ENCODE measurements at places on chromosomes 11 and 22.

DNA sequence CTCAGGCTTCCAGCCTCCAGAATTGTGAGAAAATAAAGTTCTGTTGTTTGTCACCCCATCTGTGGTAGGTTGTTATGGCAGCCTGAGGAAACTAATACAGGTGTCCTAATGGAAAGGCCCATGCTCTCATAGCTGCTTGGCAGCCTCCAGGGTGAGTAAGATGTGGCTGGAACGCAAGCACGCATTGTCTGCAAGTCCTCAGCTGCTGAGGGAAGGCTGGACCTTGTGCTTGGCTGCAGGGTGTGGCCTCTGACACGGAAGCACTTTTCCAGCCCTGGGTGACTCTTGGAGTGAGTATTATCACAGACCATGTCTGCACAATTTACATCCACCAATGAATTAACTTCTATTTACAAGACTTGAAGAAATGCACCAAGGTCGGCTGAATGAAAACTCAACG lies 44.4 kb upstream of the BARX2 start:
- DNase-seq: no peak

- no peak for DNase-seq
These were observed 11.5 kb downstream of the TNKS1BP1 start for GRCh38 chr11:57313071-57313787.

- peak; percentile 44 for DNase-seq
These were observed 9.6 kb downstream of the SMTNL1 start for GRCh38 chr11:57546869-57547475.

GRCh38 chr11:78795621-78796261 lies 221.1 kb upstream of the NARS2 start:
- no peak for DNase-seq

DNA sequence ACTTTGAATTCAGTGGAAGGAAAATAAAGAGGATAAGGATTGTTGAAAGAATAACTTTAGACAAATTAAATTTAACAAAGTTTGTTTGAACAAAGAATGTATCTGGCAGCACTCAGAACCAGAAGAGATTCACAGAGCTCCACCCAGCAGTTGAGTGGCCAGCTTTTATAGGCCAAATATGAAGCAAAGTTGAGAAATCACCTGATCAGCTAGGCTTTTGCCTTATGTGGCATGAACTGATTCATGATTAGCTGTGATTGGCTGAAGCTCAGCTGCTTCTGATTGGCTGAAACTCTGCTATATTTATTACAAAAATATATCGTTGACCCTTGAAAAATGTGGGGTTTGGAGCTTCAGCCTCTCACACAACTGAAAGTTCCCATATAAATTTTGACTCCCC lies 62.6 kb downstream of the PIWIL4 start:
- DNase-seq: no peak

- DNase-seq: no peak
These were observed 2.7 kb upstream of the ZNF74 start for GRCh38 chr22:20391222-20391621.

DNA sequence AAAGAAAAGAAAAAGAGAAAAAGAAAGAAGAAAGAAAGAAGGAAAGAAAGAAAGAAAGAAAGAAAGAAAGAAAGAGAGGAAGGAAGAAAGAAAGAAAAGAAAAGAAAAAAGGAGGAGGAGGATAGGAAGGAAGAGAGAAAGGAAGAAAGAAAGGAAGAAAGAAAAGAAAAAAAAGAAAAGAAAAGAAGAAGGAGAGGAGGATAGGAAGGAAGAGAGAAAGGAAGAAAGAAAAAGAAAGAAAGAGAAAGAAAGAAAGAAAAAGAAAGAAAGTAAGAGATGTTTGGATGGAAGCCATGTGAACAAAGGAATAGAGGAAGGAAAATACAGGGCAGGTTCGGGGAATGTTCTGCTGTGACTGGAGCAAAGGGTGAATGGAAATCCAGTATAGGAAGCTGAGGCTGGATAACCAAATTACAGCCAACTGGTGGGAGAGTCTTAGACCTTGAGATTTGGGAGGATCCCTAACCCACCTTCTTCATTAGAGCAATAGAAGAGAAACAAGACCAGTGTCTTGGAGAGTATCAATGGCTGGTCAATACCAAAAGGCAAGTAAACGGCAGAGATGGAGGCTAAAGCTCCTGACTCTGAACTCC lies 94.9 kb downstream of the RASSF10 start:
- DNase-seq: no peak

- no peak for DNase-seq
These were observed 97.6 kb downstream of the SLC1A2 start for GRCh38 chr11:35321532-35322317.

GRCh38 chr11:123073343-123074057 lies 11.6 kb upstream of the HSPA8 start:
- DNase-seq: no peak

DNA sequence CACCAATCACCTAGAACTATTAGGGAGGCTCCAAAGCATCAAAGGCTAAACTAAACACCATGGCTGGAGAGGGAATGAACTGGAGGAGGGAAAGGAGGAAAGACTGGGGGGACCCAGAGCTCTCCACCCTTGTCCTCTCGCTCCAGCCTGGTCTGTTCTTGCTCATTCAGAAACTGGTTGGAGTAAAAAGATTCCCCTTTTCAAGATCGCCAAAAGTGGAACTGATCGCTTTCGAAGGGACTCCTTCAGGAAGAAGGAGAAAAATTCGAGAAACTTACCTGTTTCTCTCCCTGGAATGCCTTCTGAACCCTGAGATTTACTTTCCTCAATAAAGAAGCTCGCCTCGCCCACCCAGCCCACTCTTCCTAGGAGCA lies 46.9 kb downstream of the OR4D9 start:
- no peak for DNase-seq

GRCh38 chr11:17906436-17906835 lies 106.4 kb downstream of the SERGEF start:
- DNase-seq: peak; percentile 5

GRCh38 chr11:64384028-64384737 lies 25.2 kb downstream of the RPS6KA4 start:
- DNase-seq: no peak

- no peak for DNase-seq
These were observed 53.1 kb downstream of the FBXO7 start for GRCh38 chr22:32527756-32528155.

DNA sequence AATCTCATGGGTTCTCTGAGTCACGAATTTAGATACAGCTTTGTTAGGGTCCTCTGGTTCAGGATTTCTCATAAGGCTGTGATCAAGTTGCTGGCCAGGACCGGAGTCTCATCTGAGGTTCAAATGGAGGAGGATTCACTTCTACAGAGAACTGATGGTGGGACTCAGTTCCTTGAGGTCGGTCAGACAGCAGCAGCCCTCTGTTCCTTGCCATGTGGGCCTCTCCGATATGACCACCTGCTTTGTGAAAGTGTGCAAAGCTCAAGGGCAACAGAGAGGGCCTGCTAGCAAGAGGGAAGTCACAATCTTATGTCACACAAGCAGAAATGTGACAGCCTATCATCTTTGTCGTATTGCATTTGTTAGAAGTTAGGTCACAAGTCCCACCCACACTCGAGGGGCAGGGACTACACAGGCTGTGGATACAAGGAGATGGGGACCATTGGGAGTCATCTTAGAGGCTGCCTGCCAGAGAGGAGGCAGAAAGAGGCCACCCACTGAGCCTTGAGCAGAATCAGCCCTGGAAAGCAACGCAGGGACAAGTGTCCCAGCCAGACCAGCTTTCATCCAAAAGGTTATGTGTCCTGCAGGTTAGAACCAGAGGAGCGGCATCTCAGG lies 34.5 kb downstream of the RPUSD4 start:
- peak; percentile 38 for DNase-seq

- DNase-seq: no peak
These were observed 20.2 kb downstream of the ST3GAL4 start for GRCh38 chr11:126375726-126376125.

- peak; percentile 3 for DNase-seq
These were observed 419.7 kb upstream of the CNTN5 start for GRCh38 chr11:98600786-98601773.

GRCh38 chr11:31132531-31133421 lies 236.8 kb downstream of the DCDC1 start:
- no peak for DNase-seq

DNA sequence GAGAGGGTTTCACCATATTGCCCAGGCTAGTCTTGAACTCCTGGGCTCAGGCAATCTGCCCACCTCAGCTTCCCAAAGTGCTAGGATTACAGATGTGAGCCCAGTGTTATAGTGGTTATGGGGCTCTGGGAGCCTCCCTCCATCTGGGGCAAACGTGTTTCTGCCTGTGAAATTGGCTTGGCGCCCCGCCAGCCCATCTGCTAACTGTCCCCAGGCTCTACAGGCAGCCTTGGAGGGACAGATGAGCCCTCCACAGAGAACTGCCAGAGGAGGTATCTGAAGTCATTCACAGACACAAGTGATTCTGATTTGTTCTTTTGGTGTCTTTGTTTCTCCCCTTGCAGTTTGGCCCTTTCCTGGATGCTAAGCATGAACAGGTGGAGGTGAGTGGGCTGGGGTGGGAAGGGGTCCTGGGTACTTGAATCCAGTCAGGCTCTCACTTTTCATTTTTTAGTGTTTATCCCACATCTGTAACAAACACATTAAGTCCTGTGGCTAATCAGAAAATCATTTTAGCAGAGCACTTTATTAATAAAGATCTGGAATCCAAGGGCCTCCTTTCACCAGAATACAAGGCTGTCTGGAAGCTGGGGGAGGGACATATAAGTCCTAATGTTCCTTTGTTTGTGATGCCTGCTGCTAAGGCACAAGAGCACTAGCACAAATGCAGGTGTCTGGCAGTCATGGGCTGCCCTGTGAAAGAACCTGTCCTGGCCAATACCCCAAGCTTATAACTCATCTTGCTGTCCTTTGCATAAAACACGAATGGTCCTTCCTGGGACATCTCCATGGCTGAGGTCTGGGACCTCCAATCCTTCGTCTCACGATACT lies 25.7 kb upstream of the CDC42EP2 start:
- DNase-seq: no peak

DNA sequence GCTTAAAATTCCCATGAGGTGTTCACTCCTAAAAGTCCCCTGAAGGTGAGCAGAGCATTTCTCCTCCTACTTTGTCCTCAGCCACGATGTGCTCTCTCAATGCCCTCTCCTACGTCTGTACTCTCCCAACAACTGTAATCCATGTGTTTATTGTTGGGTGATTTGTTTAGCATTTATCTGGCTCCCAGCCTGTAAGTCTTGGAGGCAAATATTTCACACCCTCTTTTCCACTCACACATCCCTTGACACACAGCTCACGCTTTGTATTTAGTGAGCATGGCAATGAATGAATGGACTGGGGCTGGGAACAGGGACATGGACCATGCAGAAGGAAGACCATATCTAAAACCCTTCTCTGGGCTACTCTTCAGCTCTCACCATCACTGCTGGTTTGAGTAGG lies 22.6 kb downstream of the HTR3A start:
- no peak for DNase-seq

DNA sequence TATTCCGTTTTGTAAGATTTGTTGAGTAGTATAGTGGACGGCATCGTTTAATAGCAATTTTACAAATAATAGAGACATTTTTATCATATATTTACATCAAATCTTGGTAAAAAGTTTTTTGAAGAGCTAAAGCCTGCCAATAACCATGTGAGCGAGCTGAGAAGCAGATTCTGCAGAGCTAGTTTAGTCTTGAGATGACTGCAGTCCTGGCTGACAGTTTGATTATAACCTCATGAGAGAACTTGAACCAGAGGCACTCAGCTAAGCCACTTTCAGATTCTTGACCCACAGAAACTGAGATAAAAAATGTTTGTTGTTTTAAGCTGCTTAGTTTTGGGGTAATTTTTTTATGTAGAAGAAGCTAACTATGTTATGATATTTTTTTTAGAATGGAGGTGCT lies 78.9 kb downstream of the PDE3B start:
- no peak for DNase-seq

GRCh38 chr11:32312206-32312817 lies 123.0 kb downstream of the WT1 start:
- DNase-seq: no peak

DNA sequence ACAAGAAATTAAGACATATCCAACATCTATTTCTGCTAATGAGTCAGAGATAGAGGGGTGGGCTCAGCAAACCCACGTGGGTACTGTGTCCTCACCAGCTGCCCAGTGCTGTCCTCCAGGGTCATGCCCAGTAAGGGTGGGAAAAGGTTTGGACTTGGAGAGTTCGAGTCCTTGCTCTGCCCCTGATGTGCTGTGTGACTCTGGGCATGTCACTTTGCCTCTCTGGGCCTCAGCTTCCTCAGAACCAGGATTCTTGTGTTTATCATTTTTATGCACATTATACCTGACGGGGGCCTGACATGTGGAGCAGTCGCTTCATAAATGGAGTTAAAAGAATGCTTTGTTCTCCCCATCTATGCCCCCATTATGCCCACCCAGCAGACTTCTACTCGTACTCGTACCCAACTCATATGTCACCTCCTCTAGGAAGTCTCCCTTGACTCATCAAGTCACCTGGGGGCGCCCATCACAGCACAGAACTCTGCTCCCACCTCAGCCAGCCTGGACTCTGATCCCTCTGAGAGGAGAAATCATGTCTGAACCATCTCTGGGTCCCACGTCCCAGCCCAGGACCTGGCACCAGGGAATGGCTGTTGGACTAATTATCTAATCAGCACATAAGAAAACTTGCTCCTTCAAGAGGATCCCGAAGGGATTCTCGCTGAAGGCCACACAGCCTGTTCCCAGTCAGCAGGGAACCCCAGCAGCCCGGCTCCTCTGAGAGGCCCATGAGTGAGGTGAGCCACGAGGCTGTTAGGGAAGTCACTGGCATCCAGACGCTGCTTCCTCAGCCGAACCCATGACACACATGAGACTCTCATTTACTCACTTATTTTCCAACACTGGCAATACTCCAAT lies 38.7 kb upstream of the TSKU start:
- DNase-seq: no peak

DNA sequence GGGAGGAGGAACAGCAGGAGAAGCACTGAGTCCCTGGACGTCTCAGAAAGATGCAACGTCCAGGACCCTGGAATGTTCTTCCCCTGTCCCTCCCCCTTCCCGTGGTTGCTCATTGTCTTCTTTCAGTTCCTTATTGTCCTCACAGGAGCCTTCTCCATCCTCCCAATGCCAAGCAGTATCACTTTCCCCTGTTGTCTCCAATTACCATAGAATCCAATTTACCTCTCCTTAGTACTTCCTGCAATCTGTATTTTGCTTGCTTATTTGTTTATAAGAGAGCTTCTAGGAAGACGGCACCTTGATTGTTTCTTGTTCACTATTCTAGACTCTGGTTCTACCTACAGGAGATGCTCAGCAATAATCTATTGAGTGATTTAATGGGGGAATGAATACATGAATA lies 1273.7 kb downstream of the LRRC4C start:
- no peak for DNase-seq

DNA sequence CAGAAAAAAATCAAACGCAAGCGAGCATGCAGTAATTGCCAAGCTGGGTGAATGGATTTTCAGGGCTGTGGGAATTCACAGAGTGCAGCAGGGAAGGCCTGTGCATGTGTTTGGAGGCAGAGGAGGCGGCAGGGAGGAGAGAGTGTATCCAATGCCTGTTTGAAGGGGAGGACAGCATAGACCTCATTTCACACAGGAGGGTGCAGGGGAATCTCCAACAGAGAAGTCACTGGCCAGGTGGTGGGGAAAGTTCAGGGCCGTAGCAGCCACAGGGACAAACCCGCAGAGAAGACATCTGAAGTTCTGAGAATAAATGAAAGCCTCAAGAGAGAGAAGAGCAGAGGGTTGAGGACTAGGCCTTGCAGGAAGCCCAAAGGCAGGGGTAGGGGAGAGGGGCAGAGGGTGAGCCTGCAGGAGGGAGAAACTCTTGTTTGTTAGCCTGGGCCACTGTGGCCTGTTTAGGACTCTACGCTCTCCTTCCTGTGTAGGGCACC lies 19.2 kb upstream of the KDM2A start:
- no peak for DNase-seq

Data from NB4 (cell line).